ENCODE measurements at places on chromosomes 2 and 18.

DNA sequence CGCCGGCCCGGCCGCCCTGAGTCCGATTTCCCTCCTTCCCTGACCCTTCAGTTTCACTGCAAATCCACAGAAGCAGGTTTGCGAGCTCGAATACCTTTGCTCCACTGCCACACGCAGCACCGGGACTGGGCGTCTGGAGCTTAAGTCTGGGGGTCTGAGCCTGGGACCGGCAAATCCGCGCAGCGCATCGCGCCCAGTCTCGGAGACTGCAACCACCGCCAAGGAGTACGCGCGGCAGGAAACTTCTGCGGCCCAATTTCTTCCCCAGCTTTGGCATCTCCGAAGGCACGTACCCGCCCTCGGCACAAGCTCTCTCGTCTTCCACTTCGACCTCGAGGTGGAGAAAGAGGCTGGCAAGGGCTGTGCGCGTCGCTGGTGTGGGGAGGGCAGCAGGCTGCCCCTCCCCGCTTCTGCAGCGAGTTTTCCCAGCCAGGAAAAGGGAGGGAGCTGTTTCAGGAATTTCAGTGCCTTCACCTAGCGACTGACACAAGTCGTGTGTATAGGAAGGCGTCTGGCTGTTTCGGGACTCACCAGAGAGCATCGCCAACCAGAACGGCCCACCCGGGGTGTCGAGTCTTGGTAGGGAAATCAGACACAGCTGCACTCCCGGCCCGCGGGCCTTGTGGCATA is 4.6 kb downstream of the SIX2 start:
- no peak for DNase-seq

- no peak for DNase-seq
Measured at GRCh38 chr2:114009205-114009944, 119.5 kb downstream of the ACTR3 start.

DNA sequence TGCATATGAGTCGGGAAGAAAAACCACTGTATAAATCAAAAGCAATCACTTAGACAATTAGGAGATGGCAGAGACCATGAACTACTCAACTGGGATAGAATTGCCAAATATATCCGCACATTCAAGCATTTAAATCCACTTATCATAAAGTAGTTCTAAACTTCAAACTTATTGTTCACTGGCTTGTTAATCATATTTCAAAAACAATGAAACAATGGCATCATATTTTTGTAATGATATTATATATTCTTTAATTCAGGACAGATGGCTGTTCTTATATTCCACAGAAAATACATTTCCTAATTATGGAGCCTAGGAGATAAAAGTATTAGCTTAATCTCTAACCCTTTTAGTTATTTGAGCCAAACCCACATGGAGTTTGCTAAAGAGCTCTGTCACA is 263.6 kb downstream of the CTNNA2 start:
- no peak for DNase-seq

DNA sequence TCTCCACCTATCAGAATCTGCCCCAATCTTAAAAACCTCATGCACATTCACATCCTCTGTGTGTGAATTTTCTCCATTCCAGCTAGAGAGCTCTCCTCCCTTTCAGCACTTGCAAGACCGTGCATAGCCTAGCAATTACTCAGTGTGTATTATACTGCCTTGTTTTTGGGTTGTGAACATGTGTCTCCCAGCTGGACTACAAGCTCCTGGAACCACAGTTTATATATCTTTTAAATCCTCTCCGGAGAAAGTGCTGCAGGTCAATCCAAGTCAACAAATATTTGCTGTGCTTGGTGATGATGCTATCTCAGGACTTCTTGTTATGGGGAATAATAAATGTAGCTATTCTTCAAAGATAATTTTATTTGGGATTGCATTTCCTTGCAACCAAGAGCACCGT is 58.2 kb upstream of the MEX3C start:
- DNase-seq, result no peak

DNA sequence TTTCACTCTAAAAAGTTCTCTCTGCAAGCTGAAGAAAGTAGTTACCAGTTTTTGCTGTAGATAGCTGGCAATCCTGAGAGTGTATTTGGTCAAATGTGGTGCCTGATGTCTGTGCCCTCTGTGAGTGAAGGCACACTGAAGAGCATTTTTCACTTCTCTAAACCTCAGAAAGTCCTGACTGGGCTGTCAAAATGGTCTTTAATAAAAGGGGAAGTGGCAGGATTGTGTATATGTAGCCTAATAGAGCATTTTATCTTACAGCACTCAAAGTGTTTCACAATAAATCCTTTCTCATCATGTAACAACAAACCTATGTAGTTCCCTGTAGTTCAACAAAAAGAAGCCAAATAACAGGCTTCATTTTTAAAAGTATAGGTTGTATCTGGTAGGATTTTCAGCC is 1552.3 kb upstream of the SLC39A10 start:
- no peak for DNase-seq

DNA sequence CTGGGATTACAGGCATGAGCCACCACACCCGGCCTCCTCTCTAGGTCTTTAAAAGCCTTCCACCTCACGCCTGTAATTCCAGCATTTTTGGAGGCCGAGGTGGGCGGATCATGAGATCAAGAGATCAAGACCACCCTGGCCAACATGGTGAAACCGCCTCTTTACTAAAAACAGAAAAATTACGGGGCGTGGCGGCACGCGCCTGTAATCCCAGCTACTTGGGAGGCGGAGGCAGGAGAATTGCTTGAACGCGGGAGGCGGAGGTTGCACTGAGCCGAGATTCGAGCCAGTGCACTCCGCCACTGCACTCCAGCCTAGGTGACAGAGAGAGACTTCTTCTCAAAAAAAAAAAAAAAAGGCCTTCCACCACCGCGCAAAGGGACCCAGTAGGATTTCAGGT is 1.3 kb upstream of the FAM117B start:
- no peak for DNase-seq

- no peak for DNase-seq
Measured at GRCh38 chr2:147006736-147007141, 838.1 kb upstream of the ACVR2A start.

DNA sequence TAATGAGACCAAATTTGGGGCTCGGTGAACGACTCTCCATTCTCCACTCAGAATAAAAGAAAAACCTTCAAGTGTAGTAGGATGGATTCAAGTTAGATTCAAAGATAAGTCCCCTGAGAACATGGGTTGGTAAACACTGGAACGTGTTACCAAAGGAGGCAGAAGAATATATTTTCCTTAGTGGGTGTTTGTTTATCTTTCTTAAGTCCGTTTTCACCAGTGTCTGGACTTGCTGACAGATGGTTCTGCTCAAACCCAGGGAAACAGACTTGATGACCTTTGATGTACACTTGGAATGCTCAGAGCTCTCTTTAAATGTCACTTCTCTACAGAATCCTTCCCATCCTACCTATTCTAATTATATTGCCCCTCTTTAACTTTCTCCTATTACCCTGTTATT is 310.3 kb upstream of the ZNF521 start:
- DNase-seq, result no peak

GRCh38 chr2:6986912-6987361 is 69.7 kb downstream of the RNF144A start:
- DNase-seq, result no peak

DNA sequence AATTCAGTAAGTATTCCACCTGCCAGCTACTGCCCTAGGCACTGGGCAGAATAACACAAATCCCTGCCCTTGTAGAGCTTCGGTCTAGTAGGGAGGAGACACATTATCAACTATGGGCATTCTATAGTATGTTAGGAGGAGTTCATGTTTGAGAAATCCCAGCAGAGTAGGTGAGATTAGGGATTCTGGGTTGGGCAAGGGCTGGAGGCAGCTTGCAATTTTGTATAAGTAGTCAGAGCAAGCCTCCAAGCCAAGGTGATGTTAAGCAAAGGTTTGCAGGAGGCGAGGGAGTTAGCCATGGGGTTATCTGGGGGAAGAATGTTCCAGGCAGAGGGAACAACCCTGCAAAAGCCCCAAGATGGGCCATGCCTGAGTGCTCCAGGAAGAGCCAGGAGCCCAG is 187.9 kb upstream of the HS6ST1 start:
- no peak for DNase-seq

- no peak for DNase-seq
Measured at GRCh38 chr18:62987055-62987830, 271.9 kb downstream of the PHLPP1 start.

DNA sequence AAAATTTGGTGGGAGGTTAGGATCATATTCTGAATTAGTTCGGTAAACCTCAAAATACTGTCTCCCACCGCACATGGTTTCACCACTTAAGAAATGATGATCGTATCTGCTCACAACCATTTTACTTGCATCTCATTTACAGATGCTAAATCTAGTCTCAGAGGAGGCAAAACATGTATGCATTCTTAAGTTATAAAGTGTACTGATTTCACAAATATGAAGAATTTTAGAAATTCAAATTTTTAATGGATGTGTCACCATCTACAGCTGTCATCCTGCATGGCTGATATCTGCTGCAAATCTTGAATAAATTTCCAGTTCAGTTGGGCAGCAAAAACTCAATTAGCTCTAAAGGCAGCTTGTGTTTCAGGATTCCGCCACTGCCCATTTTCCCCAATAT is 243.3 kb upstream of the KCNJ3 start:
- DNase-seq, result no peak

GRCh38 chr18:8478166-8478967 is 130.9 kb upstream of the RAB12 start:
- peak; percentile 60 for DNase-seq

GRCh38 chr2:86672027-86672545 is 48.0 kb upstream of the RMND5A start:
- DNase-seq, result no peak

- no peak for DNase-seq
Measured at GRCh38 chr2:42722320-42723190, 41.4 kb downstream of the OXER1 start.

DNA sequence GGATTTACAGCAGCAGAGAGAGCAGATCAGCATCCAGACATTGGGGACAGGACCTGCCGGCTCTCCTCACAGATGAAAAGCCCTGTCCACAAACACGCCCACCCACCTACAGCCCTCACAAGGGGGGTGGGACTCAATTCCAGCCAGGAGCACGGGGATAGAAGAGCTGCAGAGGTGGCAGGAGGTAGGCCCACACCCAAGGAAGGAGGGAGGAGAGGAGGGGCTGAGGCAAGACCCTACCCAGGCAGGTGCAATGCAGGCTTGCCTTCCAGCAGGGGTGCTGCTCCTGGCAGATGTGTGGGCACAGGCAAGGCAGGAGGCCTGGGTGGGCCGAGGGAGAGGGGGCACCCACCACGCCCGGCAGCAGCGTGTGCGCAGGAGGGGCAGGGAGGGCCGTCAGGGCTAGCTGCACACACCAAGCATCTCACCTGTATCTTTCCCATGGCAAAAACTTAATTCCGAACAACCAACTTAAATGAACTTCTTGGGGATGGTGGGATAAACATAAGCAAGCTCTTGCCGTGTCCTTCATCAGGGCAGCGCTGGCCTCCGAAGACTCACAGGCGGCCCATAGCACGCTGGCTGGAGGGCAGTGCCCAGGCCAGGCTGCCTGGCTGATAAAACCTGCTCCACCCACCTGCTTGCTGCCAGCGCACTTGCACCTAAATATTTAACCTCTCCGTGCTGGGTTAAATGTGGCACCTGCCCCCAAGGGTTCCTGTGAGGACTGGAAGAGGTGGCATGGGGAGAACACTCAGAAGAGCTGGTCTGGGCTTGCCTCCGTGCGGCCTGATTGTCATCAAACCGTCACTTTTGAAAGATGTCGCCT is 219.5 kb downstream of the HDAC4 start:
- no peak for DNase-seq

- DNase-seq, result no peak
Measured at GRCh38 chr2:30272761-30273573, 41.6 kb downstream of the LBH start.

DNA sequence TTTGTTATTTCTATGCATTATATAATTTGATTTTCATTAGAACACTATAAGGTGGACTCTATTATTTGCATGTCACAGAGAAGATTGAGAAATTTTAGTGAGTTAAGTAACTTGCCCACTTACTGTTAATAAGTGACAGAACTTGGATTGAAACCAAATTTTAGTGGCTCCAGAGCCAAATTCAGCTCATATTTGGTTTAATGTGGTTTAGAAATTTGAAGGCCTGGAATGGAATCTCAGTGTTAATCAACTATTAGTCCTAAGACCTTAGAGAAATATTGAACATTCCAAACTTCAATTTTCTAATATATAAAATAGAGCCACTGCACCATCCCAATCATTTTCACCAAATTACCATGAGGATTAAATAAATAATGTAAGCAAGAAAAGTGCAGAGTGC is 281.6 kb downstream of the ZNF385B start:
- DNase-seq, result no peak

Measured in hematopoietic multipotent progenitor cell treated with erythropoietin and hydrocortisone succinate and interleukin-3 and kit ligand, for 15 days (in vitro differentiated cells).